ENCODE measurements at places on chromosomes 12 and 14. TPM values are rescaled to one million over a fixed set of nuclear protein-coding genes. Genes with fewer than 3 reads are reported as not detected.

The NR4A1 gene
- total RNA-seq, result 39.3 TPM

The WDHD1 gene
- 3.5 TPM for total RNA-seq

The CBLN3 gene
- 2.3 TPM for total RNA-seq

The GNG2 gene
- total RNA-seq, result 23.8 TPM

The NCAPD2 gene
- 32.0 TPM for total RNA-seq

The SIX4 gene
- 2.9 TPM for total RNA-seq

The KRT85 gene
- total RNA-seq, result not detected

The SYNE3 gene
- 22.4 TPM for total RNA-seq

The SLC5A8 gene
- 1.3 TPM for total RNA-seq

The DDX51 gene
- total RNA-seq, result 11.9 TPM

The FANCM gene
- 4.1 TPM for total RNA-seq

- no peak for DNase-seq
- no peak overlapping the region for H3K4me3 ChIP-seq
- peaks cover 22% of the 10 kb centered on the region for H3K4me1 ChIP-seq
- no peak overlapping the region for H3K27ac ChIP-seq
- H3K36me3 ChIP-seq, result no peaks in the 10 kb centered on the region
- no peaks in the 10 kb centered on the region for H3K27me3 ChIP-seq
Measured at GRCh38 chr14:70354204-70354603, 5.3 kb downstream of the COX16 start.

DNA sequence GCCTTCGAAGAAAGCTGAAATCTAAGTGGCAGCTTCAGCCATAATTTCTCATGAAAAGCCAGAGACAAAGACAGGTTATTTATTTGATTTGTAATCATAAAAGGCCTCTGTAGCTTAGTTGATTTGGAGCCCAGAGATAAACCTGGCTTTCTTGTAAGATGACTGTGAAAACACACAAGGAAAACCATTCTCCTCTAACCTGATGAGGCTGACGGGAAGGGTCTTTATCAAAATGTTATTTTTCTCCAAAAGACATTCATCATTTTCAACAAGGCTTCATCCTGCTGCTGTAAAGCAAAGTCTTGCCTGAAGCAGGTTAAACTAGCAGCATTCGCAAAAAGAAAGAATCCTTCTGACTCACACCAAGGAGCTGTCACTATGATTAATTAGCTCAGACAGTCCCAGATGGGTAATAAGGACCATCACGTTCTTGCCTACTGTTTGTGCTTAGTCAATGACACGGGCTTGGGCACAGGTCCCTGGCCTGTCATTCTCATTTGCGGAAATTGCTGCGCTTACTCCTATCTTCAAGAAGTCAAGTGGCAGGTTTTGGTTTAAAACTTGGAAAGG lies 286.6 kb downstream of the C12orf75 start:
- no peaks in the 10 kb centered on the region for H3K4me1 ChIP-seq
- no peak overlapping the region for H3K4me3 ChIP-seq
- no peak for DNase-seq
- H3K36me3 ChIP-seq, result no peaks in the 10 kb centered on the region
- H3K27ac ChIP-seq, result no peak overlapping the region

DNA sequence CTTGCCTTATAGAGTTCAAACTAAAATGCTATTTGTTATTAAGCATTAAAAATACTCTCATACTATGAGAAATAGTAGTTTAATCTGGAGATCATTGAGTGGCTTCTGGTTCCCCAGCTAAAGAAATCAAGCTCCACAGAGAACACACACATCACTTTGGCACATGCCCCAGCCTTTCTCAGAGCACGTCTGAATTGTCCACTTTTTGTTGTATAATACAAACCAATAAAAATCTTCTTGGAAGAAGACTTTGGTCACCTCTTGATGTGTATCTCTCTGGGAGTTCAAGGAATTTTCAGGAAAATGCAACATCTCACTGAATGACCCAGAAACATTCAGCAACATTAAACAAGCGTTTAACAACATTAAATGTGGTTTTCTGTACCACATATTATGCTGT lies 413.9 kb downstream of the GALC start:
- H3K27me3 ChIP-seq, result no peaks in the 10 kb centered on the region
- no peaks in the 10 kb centered on the region for H3K4me1 ChIP-seq
- H3K36me3 ChIP-seq, result no peaks in the 10 kb centered on the region
- H3K4me3 ChIP-seq, result no peak overlapping the region

- no peaks in the 10 kb centered on the region for H3K4me1 ChIP-seq
- DNase-seq, result no peak
- peaks cover 5% of the 10 kb centered on the region for H3K36me3 ChIP-seq
- H3K27me3 ChIP-seq, result no peaks in the 10 kb centered on the region
- no peak overlapping the region for H3K27ac ChIP-seq
Measured at GRCh38 chr12:2675776-2676175, 119.0 kb upstream of the FKBP4 start.

- no peaks in the 10 kb centered on the region for H3K36me3 ChIP-seq
- H3K27ac ChIP-seq, result no peak overlapping the region
- no peak for DNase-seq
- no peak overlapping the region for H3K4me3 ChIP-seq
- H3K27me3 ChIP-seq, result no peaks in the 10 kb centered on the region
- no peaks in the 10 kb centered on the region for H3K4me1 ChIP-seq
Measured at GRCh38 chr14:39558525-39558924, 126.3 kb upstream of the FBXO33 start.

DNA sequence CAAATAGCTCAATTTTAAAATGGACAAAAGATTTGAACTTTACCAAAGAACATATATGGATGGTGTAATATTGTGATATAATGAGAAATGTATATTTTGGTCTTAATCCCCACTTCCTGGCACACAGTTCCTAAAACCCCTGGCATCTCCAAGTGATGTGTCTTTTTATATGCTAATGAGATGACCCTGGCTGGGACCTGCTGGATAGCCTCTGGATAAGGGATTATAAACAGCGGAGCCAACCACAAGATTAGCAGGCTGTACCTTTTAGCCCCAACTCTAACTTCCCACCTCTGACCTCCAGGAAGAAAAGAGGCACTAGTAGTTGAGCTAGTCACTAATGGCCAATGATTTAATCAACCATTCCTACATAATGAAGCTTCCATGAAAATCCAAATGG lies 130.0 kb downstream of the DPF3 start:
- no peak overlapping the region for H3K4me3 ChIP-seq
- no peak overlapping the region for H3K27ac ChIP-seq
- H3K4me1 ChIP-seq, result no peaks in the 10 kb centered on the region

DNA sequence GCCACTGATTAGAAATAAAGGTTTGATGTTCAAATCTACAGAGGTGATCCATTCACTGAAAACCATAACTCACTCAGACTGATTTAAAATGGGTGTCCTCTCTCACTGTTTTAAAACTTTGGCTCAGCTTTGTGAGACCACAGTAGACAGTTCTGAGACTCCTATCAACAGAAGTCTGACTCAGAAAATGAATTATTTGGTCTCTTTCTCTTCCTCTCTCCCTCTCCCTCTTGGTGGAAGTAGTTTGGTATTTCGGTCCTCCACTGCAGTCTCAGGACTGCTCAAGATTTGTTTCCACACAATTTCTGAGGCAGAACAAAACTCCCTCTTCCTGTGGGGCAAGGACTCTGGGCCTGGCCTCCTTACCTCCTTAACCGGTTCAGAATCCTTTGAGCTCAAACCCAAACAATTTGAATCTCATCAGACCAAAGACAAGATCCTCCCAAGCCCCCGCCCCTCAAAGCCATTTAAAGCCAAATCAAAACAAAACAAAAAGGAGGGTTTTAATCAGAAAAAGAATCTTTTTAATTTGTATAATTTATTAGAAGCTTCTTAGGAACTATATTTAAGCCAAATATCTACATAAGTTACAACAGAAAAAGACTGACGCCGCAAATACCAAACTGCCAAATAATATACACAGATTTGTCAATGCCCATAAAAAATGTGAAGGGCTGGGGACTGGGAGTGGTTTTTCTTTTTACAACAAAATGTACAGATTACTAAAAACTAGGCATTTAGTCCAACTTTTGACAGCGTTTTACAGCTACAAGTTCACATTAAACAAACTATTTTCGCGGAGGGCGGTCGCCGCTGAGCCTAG lies 3.9 kb downstream of the NKX2-1 start:
- DNase-seq, result no peak
- H3K4me3 ChIP-seq, result peak overlapping the region; percentile 53
- H3K4me1 ChIP-seq, result peaks cover 16% of the 10 kb centered on the region
- no peaks in the 10 kb centered on the region for H3K36me3 ChIP-seq

- H3K27ac ChIP-seq, result no peak overlapping the region
- DNase-seq, result no peak
- no peaks in the 10 kb centered on the region for H3K27me3 ChIP-seq
Measured at GRCh38 chr12:41228066-41228820, 40.1 kb downstream of the PDZRN4 start.

GRCh38 chr14:65772921-65773574 lies 360.5 kb downstream of the FUT8 start:
- no peaks in the 10 kb centered on the region for H3K27me3 ChIP-seq
- no peak overlapping the region for H3K4me3 ChIP-seq
- DNase-seq, result no peak
- H3K27ac ChIP-seq, result no peak overlapping the region
- H3K4me1 ChIP-seq, result no peaks in the 10 kb centered on the region
- H3K36me3 ChIP-seq, result no peaks in the 10 kb centered on the region

DNA sequence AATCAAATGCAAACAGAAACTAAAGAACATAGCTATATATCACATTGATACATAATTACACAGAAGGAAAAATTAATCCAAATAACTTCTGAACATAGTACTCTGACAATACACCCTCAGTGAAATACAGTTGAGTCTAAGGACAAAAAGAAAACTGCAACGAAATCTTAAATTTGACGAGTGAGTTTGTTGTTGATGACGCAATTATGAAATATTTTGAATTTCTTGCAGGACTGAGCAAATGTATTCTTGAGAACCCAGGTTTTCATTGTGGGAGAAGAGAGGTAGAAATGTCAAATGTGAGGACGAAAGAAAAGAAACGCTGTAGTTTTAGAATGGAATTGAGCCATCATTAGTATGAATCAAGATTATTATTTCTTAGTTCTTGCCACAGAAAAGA lies 46.3 kb downstream of the EGLN3 start:
- DNase-seq, result no peak
- H3K36me3 ChIP-seq, result no peaks in the 10 kb centered on the region
- H3K4me1 ChIP-seq, result no peaks in the 10 kb centered on the region
- no peaks in the 10 kb centered on the region for H3K27me3 ChIP-seq

DNA sequence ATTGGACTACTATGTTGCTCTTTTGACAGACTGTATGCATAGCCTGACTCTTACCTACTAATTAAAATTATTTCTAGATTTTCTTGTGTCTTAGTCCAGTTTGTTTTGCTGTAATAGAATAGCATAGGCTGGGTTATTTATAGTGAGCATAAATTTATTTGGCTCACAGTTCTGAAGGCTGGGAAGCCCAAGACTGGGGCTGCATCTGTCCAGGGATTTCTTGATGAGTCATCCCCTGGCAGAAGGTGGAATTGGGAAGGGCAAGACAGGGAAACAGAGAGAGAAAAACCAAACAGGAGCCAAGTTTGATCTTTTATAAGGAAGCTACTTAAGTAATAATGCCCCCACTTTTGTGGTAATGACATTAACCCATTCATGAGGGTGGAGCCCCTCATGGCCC lies 759.2 kb upstream of the LRFN5 start:
- no peak overlapping the region for H3K27ac ChIP-seq
- DNase-seq, result no peak
- H3K4me1 ChIP-seq, result no peaks in the 10 kb centered on the region
- H3K36me3 ChIP-seq, result no peaks in the 10 kb centered on the region

- no peak overlapping the region for H3K4me3 ChIP-seq
- H3K4me1 ChIP-seq, result peaks cover 11% of the 10 kb centered on the region
- no peaks in the 10 kb centered on the region for H3K27me3 ChIP-seq
- H3K27ac ChIP-seq, result no peak overlapping the region
- no peak for DNase-seq
Measured at GRCh38 chr12:19880076-19880475, 440.8 kb downstream of the AEBP2 start.

- H3K36me3 ChIP-seq, result no peaks in the 10 kb centered on the region
- no peak for DNase-seq
- H3K4me3 ChIP-seq, result peak overlapping the region; percentile 75
- no peaks in the 10 kb centered on the region for H3K27me3 ChIP-seq
- peaks cover 52% of the 10 kb centered on the region for H3K4me1 ChIP-seq
Measured at GRCh38 chr14:75979648-75980565, 1.9 kb downstream of the TGFB3 start.

GRCh38 chr12:57401165-57401564 lies 29.7 kb downstream of the R3HDM2 start:
- no peak overlapping the region for H3K27ac ChIP-seq
- H3K27me3 ChIP-seq, result no peaks in the 10 kb centered on the region
- DNase-seq, result no peak

GRCh38 chr12:7269273-7269672 lies 34.6 kb upstream of the ACSM4 start:
- H3K4me3 ChIP-seq, result no peak overlapping the region
- no peak for DNase-seq
- H3K27ac ChIP-seq, result no peak overlapping the region
- H3K4me1 ChIP-seq, result no peaks in the 10 kb centered on the region
- no peaks in the 10 kb centered on the region for H3K27me3 ChIP-seq
- no peaks in the 10 kb centered on the region for H3K36me3 ChIP-seq

- H3K4me3 ChIP-seq, result no peak overlapping the region
- H3K27ac ChIP-seq, result peak overlapping the region; percentile 93
- no peaks in the 10 kb centered on the region for H3K36me3 ChIP-seq
Measured at GRCh38 chr14:50398189-50398580, 1.5 kb upstream of the CDKL1 start.

GRCh38 chr14:61470961-61471293 lies 149.5 kb downstream of the PRKCH start:
- no peak overlapping the region for H3K4me3 ChIP-seq
- H3K36me3 ChIP-seq, result no peaks in the 10 kb centered on the region
- no peak for DNase-seq
- no peaks in the 10 kb centered on the region for H3K27me3 ChIP-seq
- peaks cover 100% of the 10 kb centered on the region for H3K4me1 ChIP-seq
- peak overlapping the region; percentile 62 for H3K27ac ChIP-seq

DNA sequence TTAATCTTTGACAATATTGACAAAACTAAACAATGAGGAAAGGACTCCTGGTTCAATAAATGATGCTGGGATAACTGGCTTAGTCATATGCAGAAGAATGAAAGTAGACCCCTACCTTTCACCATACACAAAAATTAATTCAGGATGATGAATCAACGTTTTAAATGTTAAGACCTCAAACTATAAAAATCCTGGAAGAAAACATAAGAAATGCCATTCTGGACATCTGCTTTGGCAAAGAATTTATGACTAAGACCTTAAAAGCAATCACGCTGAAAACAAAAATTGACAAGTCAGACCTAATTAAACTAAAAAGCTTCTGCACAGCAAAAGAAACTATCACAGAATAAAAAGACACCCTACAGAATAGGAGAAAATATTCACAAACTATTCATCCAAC lies 97.4 kb downstream of the LMNTD1 start:
- H3K27ac ChIP-seq, result no peak overlapping the region
- no peak for DNase-seq
- H3K36me3 ChIP-seq, result no peaks in the 10 kb centered on the region
- no peaks in the 10 kb centered on the region for H3K27me3 ChIP-seq
- no peak overlapping the region for H3K4me3 ChIP-seq

Measured in lower lobe of right lung (tissue), 2 donors.